Spinal cord (tissue), 10 donors: ENCODE measurements at places on chromosomes 13 and 19.

DNA sequence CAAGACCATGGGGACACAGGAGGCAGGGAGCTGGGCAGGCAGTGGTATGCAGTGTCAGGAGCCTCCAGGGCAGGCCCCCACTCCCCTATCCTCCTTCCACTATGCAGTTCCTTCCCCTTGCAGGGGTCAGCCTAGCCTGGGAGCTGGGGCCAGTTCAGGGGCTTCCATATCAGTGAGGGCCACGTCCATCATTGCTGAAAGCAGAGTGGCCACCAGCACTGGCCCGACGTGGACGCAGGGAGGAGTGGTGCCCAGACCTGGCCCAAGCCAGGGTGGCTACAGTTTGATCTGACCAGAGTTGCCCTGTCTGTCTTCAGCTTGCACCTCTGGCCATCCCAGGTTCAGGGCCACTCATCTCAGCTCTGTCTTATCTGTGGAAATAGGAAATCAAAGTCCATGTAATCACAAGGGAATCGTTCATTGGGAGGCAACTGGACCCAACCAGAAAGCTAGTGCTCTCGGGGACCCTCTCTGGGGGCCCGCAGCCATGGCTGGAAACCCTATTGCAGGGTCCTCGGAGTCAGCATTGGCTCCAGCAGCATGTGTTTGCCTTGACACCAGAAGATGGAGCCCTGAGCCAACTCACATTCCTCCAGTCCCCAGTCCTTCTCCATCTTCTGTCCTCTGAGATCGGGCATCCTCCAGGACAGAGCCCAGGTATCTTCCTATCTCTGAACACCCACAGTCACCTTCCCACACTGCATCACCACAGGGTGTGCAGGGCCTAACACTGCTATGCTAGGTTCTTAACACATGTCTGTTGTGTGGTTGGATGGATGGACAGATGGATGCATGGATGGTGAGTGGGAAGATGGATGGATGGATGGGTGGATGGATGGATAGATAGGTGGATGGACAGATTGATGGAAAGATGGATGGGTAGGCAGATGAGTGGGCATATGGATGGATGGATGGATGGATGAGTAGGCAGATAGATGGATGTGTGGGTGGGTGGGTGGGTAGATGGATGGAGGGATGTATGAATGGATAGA, 75.7 kb upstream of the KCTD15 start:
- no peak for DNase-seq

DNA sequence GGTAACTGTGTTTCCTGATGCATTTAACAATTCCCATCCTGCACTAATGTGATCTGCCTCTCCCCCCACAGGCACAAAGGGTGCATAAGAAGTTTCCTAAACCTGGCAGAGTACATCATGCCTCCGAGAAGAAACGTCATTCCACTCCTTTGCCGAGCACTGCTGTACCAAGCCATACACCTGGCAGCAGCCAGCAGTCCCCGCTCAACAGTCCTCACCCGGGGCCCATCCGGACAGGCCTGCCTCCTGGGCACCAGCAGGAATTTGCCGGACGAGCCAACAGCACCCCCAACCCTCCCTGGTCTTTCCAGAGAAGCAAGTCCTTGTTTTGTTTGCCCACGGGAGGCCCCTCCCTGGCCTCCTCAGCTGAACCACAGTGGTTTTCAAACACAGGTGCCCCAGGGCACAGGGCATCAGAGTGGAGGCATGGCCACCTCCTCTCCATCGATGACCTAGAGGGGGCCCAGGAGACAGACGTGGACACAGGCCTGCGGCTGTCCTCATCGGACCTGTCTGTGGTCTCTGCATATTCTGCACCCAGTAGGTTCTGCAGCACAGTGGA, 58.3 kb downstream of the FAM124A start:
- no peak for DNase-seq

GRCh38 chr13:50914176-50914700, 4.6 kb downstream of the RNASEH2B start:
- no peak for DNase-seq

DNA sequence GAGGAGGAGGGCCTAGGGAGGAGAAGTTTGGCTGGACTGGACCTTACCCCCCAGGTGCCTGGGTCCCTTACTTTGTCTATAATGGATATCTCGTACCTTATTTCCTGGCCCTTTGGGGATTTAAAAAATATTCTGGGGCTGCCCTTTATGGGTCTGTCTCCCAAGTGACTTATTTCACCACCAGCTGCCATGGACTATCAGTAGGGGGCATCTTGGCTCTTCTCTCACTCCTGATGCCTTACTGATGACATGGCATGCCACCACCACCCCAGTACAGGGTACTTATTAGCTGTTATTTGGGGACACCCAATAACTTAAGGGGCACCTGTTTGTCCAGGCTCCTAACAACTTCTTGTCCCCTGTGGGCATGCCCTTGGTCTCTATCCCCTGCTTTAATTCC, 38.0 kb downstream of the NFIX start:
- DNase-seq: no peak

- DNase-seq: no peak
Observed at GRCh38 chr13:44117351-44117750, 237.6 kb downstream of the LACC1 start.

DNA sequence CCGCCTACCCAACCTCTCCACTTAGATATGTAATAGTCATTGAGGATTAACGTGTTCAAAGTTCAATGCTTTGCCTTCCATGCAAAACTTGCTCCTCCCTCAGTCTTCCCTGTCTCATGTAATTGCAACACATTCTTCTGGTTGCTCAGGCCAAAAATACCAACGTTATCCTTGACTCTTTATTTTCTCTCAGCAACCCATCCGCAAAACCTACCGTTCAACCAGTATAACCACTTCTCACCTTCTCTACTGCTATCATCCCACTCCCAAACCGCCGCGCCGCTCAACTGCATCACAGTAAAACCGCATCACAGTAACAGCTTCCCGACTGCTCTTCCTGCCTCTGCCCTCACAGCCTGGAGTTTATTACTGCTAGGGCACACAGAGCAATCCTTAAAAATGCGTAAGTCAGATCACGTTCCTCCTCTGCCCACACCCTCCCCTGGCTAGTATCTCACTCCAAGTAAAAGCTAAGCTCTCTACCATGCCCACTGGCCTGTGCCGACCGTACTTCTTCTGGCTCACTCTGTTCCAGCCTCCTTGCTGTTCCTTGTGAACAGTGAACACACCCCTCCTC, 8.2 kb downstream of the MTIF3 start:
- DNase-seq: no peak
